ENCODE measurements at places on chromosomes 7 and 10.

GRCh38 chr10:110474826-110475225 is 22.9 kb upstream of the DUSP5 start:
- no peak for DNase-seq

DNA sequence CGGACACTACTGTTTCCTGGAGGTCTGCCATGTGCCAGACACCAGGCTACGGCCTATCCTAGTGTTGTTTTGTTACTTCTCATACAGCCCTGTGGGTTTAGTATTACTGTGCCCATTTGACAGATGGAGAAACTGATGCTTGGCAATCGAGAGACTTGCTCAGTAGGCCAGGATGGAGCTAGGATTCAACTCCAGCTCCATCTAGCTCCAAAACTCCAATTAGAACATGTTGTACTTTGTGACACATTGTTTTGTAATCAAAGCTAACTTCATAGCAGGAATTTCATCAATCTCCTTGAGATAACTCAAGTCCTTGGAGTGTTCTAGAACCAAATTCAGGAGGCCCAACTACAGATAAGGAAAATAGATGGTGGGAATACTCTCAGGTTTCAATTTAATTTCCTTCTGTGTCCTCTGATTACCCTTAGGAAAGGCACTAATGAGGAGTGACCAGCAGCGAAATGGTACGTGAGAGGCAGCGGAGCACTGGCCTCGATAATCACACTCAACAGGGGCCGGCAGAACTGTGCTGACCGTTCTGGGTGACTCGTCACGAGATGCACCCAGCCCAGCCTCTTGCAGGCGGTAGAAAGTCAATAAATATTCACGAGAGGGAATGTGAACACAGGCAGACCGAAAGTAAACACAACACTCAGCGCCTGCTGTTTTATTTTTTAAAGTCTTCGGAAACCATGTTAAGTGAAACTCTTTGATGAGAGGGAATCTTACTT is 269.6 kb upstream of the NEBL start:
- no peak for DNase-seq

DNA sequence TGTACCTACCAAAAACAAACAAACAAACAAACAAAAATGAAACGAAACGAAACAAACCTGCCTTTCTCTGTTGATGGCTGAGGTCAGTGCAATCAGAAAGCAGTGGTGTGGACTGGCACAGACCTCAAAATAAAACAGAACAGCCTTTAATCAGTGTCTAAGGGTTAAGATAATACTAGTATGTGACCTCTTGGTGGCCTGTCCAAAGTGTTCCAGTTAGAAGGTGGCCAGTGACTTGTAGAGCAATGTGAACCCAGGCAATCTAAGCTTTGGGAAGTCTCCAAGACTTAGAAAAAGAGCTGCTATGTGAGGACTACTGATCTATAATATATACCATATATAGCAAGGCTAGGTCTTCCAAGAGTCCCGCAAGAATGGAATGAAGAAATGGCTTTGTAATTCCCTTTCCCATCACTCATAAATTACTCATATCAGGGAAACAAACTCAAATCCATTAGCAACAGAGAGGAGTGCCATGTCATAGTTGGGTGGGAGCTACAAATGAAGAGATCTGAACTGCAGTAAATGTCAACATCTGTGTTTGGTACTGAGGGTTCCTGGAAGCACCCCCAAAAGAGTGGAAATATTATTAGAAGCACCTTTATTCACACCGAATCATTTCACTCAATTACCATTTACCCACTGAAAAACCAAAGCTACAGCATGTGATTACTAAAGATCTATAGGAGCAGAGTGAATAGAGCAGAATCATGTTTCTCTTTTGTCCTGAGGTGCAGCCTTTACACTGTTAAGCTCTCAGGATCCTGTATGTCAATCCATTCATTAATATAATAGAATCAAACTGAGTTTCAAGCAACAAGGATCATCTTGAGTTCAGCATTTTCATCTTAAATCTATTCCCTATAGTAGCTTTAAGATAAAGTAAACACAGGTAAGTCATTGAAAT is 28.0 kb downstream of the ABLIM1 start:
- DNase-seq = no peak

DNA sequence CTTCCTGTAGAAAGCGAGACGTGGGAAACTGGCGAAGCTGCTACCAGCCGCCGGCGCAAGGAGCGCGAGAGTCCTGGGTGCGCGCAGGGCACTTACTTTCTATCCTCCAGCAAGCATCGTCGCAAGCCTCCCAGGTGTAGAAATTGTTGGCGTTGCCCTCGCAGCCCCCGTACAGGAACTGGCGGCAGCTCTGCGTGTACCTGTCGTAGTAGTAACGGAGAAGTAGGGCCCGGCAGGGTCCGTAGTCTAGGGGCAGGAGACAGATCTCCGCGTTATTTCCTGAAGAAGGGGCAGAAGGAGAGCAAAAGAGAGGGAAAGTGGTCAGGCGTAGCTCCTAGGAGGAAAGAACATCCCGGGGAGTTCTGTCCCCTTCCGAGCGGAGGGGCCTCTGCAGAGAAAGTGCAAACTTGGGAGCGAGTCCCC is 501 bp downstream of the TFPI2 start:
- DNase-seq = no peak

GRCh38 chr10:21203473-21204107 is 306.5 kb upstream of the NEBL start:
- no peak for DNase-seq
